ENCODE measurements at places on chromosomes 12 and 14.

- no peak for DNase-seq
Observed at GRCh38 chr14:54650959-54651351, 84.0 kb downstream of the SAMD4A start.

DNA sequence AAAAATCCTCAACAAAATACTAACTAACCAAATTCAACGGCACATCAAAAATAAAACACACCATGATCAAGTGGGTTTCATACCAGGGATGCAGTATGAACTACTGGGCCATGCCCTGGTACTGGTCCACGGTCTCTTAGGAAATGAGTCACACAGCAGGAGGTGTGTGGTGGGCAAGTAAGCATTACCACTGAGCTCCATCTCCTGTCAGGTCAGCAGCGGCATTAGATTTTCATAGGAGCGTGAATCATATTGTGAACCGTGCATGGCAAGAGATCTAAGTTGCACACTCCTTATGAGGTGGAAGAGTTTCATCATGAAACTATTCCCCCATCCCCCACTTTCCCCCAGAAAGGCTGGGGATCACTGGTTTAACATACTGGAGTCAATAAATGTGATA, 6.7 kb upstream of the LGR5 start:
- no peak for DNase-seq

GRCh38 chr12:124928095-124928911, 13.9 kb upstream of the UBC start:
- DNase-seq: no peak

DNA sequence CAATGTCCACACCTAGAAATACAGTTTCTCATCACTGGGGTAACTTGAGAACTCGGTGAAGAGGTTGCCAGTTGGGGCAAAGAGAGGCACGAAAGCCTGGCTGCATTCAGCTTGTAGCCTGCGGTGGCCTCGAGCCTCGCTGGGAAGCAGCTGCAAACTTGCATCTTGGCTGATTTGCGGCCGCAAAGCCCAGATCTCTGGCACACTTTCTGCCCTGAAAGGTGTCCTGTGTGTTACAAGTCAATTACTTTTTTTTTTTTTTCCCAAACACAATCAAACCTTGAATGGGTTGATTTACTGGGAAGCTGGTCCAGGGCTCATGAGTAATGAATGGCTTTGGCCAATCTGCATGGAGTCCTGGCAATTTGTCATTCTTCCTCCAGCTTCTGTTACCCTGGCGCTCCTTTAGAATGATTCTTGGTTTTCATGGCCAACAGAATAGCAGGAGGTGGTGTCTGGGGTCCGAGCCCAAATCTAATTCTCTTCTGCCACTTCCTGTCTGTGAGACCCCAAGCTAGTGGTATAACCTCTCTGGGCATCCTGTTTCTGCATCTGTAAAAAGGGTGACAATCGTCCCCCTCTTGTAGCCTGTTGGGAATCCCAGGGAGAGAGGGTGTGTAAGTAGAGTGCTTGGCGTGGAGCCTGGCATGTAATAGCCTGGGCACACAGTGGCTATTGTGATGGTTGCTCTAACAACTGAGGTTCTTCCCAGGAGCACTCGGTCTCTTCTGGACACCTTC, 6.7 kb downstream of the BCL7A start:
- no peak for DNase-seq

DNA sequence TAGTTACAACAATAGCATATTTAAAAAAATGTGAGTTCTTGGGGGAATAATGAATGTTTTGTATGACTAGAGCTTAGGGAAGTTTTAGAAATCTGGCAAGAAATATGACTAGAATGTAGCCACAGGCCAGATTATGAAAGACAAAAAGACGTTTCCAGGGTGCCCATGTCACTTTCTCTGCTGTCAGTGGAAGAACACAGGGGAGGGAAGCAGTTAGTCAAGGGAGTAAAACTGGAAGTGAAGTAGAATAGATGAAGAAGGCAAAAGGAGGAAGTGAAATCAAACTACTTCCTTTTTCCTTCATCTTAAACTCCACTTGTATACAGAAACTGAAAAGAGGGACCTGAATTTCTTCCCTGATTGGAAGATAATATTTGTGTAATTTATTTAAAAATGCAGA, 81.2 kb upstream of the ATP2B1 start:
- no peak for DNase-seq

DNA sequence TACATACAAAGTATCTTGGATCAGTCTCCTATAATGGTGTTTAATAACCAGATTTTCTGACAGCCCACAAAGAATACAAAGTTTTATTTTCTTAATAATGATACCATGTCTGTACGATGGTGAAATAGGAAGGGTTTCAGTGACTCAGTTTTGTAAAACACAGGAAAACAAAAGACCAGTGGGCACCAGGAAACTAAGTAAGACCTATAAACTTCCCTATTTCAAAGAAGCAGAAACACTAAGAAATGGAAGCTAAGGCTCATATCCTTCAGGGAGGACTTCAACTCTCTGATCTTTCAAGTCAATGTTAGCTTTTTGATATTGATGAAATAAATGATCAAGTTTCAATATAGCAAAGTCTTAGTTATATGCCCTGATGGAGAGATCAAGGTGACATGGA, 196.0 kb downstream of the DUSP6 start:
- no peak for DNase-seq

DNA sequence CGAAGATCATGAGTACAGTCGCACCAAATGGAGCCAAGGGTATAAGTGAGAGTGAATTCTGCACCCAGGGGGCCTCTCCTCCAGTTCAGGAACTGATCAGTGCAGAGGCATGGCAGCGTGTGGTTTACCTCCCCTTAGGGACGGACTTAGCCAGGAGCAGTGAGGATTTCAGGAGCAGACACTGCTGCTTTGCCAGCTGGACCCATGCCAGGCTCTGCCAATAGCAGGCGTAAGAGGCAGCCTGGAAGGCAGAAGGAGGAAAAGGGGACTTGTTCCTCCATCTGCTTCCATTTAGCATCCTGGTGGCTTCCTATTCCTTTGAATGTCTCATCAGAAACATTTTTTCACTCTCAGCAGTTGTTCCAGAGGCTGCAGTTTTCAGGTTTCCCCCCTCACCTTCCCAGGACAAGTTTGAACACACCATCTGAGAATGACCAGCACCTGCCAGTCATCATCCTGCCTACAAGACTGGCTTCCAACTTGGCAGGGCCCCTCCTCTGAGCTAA, 137.0 kb upstream of the LMNTD1 start:
- DNase-seq: no peak

GRCh38 chr14:68580096-68580645, 212.7 kb downstream of the ZFP36L1 start:
- no peak for DNase-seq

GRCh38 chr14:54537651-54538050, 27.9 kb downstream of the CGRRF1 start:
- no peak for DNase-seq

GRCh38 chr12:4900327-4900726, 9.4 kb upstream of the KCNA1 start:
- DNase-seq: no peak

DNA sequence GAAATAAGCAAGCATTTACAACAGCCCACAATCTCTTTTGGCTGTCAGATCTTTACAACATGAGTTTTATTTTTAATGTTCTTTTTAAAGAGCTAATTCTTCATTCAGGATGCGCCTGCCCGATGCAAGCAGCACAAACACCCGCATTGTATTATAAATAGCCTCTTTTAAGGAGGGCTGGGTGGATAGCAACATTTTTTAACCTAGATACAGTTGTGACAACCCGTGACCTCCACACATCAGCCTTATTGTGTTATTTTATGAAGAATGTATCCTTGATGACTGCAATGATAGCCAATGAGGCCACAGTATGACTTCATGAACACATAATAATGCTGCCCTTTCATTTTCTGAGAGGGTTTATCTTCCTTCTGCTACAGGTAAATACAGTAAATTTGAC, 173.7 kb downstream of the FOXN3 start:
- DNase-seq: no peak

GRCh38 chr12:124898200-124898922, 16.1 kb downstream of the UBC start:
- DNase-seq: no peak

- no peak for DNase-seq
Observed at GRCh38 chr12:69824966-69825560, at the start of gene MYRFL. MYRFL (plus strand) TSS chr12:69825227; CDS start chr12:69825518, 291 bp downstream.

- DNase-seq: peak; percentile 86
Observed at GRCh38 chr12:117968826-117969659, at the start of gene KSR2. KSR2 (minus strand) TSS chr12:117968990; CDS start chr12:117968255, 735 bp downstream.

DNA sequence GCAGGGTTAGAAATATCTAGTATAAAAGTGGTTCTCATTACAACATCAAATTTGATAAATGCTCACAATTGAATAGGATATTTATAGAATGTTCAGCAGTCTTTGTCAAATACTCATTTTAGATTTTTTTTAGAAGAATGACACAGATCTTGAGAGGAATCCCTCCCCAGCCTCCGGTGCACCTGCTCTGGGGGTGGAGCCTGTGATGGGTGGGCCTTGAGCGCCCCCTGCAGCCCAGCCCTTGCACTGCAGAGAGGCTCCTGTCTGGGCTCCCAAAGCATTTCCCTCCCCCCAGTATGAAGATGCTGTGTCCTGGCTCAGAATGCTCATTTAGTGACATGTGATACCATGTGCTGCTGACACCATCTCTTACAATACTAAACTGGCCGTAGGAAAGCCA, 792.3 kb downstream of the TMEM121 start:
- no peak for DNase-seq

DNA sequence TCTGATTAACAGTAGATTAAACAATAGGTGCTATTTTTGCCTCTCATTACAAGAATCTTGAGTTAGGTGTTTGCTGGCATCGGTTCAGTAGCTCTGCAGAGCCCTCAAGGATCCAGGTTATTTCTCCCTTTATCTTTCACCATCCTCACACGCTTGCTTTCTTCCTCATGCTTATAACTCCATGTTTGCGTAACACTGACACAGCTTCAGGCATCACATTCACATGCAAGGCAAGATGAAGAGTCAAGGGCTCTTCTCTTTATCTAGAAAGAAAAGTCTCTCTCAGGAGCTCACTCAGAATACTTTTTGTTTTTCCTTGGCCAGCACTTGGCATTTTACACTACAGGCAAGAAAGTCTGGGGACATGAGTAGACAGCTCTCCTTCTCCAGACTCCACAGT, 24.2 kb upstream of the PTHLH start:
- DNase-seq: no peak

GRCh38 chr12:58066296-58066695, 124.9 kb downstream of the ATP23 start:
- no peak for DNase-seq

GRCh38 chr12:21337959-21338744, 3.4 kb upstream of the SLCO1A2 start:
- DNase-seq: no peak

DNA sequence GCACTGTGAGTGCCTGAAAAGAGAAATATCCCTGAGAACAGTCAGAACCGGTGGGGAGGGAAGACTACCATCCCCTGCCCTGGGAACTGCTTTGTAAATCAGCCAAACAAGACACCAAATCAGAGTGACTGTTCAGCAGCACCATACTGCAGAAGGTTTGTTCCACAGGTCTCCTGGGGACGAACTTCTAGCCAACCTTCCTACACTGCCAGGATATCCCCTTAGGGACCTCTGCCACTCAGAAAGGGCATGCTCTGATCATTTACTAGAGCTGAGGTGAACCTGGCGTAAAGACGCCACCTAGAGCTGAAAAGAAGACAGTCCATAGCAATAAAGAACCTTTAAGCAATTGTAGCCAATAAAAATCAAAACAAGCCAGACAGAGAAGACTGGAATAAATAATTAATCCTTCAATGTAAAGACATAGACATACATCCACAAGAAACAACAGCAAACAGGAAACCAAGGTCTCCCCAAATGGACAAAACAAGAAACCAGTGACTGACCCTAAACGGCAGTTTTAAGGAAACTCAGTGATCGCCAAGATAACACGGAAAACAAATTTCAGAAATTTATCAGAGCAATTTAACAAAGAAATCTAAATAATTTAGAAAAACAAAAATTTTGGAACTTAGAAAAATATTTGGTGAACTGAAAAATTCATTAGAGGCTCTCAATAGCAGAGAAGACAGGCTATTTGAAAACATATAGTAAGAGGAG, 228.1 kb upstream of the AMIGO2 start:
- DNase-seq: no peak

DNA sequence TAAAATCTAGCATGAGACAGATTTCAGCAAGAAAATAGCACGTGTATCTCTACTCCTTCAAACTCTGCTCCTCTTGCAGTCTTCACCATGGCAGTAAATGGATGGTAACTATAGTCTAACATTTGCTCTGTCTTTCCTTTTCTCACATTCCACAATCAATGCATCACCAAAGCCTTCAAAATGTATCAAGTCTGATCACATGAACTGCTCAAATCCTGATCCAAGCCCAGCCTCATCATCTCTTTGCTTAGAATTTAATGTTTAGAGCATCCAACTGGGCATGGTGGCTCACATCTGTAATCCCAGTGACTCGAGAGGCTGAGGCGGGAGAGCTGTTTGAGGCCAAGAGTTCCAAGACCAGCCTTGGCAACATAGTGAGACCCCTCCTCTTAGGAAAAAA, 45.9 kb downstream of the CDK17 start:
- no peak for DNase-seq

GRCh38 chr14:67526676-67527459, 6.2 kb upstream of the PLEKHH1 start:
- DNase-seq: no peak

DNA sequence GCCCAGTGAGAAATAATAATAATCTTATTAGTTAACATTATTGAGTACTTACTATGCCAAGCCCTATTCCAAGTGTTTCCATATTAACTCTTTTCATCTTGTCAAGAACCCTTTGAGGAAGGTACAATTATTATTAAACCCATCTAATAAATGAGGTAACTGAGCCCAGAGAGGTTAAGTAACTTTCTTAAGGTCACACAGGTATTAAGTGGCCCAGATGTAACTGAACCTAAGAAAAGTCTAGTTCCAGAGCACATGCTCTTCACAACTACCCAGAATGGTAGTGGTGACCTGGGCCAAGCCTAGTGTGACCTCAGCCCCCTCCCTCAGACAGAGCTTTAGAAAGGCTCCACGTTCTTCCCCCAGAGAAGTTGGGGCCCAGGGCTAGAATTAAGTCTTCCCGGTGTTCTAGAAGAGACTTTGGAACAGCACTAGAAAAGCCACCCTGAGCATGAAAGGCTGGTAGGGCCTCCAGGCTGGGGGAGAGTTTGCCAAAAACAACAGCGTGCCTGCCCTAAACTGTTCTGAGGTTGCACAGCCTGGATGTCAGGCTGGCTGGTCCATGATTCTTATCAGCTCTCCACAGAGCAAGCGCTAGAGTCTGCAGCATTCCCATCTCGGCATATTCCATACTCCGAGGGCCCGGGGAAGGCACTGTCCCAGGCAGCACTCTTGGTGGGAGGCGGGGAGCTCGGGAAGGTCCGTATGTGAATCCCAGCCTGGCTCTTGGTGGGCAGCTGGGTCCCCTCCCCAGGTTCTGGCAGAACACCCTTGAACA, 41.3 kb upstream of the CTDSP2 start:
- DNase-seq: no peak

- DNase-seq: no peak
Observed at GRCh38 chr14:42961509-42961908, 1354.8 kb downstream of the LRFN5 start.

DNA sequence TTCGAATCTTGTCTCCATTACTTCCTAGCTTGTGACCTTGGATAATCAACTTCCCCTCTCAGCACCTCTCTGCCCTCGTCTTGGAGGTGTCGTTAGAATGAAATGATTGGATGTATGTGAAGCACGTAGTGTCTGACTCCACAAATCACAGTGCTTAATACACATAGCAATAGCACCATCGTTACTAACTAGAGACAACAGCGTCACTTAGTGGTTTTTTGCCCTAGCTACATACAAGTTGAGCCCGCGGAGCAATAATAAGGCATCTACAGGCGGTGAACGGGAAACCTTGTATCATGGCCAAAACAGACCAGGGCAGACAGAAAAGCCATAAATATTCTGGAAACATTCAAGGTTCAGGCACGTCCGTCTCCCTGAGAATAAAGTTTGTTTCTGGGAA, 154.9 kb downstream of the ASCL4 start:
- DNase-seq: no peak

Data from type B pancreatic cell (in vitro differentiated cells).